Peyer's patch (tissue), 4 donors: ENCODE measurements at places on chromosomes 4 and X. TPM values are rescaled to one million over a fixed set of nuclear protein-coding genes. Genes with fewer than 3 reads are reported as not detected.

GRCh38 chr4:97582890-97583289 is 560.4 kb downstream of the STPG2 start:
- no peaks in the 10 kb centered on the region for H3K4me1 ChIP-seq
- no peak for DNase-seq
- H3K27ac ChIP-seq: no peak overlapping the region
- H3K4me3 ChIP-seq: no peak overlapping the region
- no peaks in the 10 kb centered on the region for H3K36me3 ChIP-seq
- no peaks in the 10 kb centered on the region for H3K27me3 ChIP-seq

DNA sequence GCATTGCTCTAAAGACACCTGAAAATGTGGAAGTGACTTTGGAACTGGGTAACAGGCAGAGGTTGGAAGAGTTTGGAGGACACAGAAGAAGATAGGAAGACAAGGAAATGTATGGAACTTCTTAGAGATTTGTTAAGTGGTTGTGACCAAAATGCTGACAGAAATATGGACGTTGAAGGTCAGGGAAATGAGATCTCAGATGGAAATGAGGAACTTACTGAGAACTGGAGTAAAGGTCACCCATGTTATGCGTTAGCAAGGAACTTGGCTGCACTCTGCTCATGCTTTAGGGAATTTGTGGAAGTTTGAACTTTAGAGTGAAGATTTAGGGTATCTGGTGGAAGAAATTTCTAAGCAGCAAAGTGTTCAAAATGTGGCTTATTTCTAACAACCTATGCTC is 99.4 kb downstream of the FAM13A start:
- no peaks in the 10 kb centered on the region for H3K36me3 ChIP-seq
- no peaks in the 10 kb centered on the region for H3K4me1 ChIP-seq
- no peak overlapping the region for H3K27ac ChIP-seq
- no peak for DNase-seq
- no peaks in the 10 kb centered on the region for H3K27me3 ChIP-seq

AP1AR gene
- 46.1 TPM for total RNA-seq

GRCh38 chr4:174873931-174874330 is 44.2 kb upstream of the ADAM29 start:
- H3K4me1 ChIP-seq: no peaks in the 10 kb centered on the region
- DNase-seq: peak; percentile 51
- H3K36me3 ChIP-seq: no peaks in the 10 kb centered on the region
- no peaks in the 10 kb centered on the region for H3K27me3 ChIP-seq

HSD17B11 gene
- total RNA-seq: 81.7 TPM

DNA sequence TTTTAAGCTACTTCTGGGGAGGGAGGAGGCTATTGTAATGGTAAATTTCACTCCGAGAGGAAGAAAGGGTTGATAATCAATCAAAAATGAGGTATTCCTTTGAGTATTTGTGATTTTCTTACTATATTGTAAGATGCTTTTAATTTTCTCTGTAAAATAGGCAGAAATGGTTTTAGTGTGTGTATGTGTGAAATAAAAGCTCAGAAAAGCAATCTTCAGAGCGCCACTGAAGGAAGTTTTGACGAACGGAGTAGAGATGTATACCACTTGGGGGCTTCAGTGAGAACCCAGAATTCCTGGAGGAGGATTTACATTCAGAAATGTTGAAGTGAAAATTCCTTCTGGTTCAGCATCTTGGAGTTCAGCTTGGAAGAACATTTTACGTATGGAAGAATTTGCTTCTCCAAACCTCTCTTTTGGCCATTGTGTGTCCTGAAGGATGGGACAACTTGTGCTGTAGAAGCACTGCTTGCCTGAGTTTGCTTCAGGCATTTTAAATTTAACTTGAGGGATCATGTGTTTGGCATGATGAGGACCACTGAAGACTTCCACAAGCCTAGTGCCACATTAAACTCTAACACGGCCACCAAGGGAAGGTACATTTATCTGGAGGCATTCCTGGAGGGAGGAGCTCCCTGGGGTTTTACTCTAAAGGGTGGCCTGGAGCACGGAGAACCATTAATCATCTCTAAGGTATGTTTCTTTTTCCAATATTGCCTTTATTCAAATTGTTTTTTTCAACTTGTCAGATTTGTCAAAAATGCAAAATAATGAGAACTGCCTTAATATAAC is 695 bp downstream of the SHROOM3 start:
- no peak for DNase-seq
- H3K36me3 ChIP-seq: no peaks in the 10 kb centered on the region
- H3K4me1 ChIP-seq: no peaks in the 10 kb centered on the region

TEX13C gene
- total RNA-seq: not detected

DNA sequence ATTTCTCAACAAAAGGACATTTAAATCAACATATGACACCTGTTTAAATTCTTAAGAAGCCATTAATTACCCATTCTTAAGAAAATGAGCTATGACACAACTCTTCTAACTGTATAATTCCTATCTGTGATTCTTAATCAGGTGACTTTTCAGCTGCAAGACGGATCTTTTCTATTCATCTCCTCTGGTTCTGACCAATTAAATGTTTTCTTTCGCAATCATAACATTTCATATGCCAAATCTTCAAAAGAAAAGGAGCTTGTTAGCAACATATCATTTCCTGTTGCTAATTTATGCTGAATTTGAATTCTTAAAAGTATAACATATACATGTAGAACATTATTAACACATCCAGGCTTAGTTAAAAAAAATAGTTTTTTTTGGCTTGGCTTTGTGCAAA is 62.5 kb downstream of the SEL1L3 start:
- no peak overlapping the region for H3K27ac ChIP-seq
- DNase-seq: no peak
- H3K4me3 ChIP-seq: no peak overlapping the region
- H3K27me3 ChIP-seq: no peaks in the 10 kb centered on the region

DNA sequence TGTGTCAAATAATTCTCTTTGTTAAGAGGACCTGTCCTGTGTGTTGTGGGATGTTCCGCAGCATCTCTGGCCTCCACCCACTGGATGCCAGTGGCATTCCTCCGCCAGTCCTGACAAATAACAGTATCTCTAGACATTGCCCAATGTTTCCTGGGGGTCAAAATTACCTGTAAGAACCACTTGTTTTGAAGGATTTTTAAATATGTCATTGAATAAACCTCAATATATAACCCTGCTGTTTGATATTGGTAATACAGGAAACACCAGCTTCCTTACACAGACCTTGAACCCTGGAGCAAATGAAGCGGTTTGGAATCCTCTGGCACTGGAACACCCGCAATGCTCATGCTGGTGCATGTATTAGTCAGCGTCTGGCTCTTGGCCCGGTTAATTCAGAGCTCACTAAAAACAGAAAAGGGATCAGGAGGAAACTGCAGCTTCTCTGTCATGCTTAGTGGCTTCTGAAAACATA is 101.3 kb downstream of the TBL1X start:
- no peaks in the 10 kb centered on the region for H3K4me1 ChIP-seq
- no peaks in the 10 kb centered on the region for H3K27me3 ChIP-seq
- peak; percentile 50 for DNase-seq
- H3K4me3 ChIP-seq: no peak overlapping the region

PROM1 gene
- total RNA-seq: 69.8 TPM

YY2 gene
- total RNA-seq: 17.3 TPM

DNA sequence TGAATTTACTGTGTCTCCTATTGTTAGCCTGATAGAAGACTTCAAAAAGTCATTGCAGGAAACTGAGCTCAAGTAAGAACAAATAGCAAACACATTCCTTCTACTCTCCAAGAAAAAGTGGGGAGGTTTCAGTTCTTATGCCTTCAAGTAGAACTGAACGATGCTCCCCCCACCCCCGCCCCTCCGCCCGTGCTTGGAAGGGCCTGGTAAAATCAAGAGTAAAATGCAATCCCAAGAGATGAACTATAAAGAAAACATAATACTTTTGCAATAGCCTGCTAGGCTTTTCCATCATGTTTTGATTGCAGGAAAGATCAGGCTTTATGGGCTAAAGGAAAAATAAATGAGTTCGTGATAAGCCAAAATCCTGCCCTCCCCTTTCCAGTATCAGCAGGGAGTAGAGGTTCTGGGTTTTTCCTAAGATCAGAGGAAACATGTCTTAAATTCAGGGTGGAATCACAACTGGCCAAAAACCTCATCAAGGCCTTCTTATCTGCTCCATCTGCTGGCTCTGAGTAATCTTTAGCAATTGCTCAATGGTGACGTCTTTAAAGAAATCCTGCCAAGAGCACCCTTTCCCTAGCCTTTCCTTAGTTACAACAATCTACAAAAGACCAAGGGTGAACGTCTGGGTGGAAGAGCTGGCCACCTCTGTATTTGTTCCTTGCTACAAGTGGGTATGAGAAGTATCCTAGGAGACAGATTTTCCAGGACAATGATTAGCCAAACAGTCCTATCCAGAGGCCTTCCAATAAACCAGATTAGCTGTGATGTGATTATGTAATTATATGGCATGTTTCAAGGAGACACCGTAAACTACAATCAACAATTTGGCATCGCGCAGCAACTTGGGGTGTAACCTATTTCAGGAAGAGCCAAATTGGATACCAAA is 66.3 kb upstream of the FAM9C start:
- H3K27ac ChIP-seq: peak overlapping the region; percentile 80
- H3K27me3 ChIP-seq: no peaks in the 10 kb centered on the region
- DNase-seq: no peak

DNA sequence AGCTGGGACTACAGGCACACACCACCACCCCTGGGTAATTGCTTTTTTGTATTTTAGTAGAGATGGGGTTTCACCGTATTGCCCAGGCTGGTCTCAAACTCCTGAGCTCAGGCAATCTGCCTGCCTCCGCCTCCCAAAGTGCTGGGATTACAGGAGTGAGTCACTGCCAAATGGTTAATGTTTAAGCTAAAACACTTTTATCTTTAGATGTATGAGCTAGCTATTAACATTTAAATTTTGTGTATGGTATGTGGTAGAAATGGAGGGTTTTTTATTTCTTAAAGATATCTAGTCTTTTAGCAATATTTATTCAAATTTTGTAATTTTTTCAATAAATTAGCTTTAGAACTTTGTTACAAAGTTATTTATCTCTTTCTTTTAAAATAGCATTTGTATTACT is 1659.8 kb upstream of the ADGRL3 start:
- no peaks in the 10 kb centered on the region for H3K4me1 ChIP-seq
- no peak overlapping the region for H3K27ac ChIP-seq
- no peak for DNase-seq
- H3K27me3 ChIP-seq: no peaks in the 10 kb centered on the region
- H3K4me3 ChIP-seq: no peak overlapping the region

NR3C2 gene
- 128 TPM for total RNA-seq

FOXR2 gene
- total RNA-seq: not detected

- H3K4me1 ChIP-seq: no peaks in the 10 kb centered on the region
- H3K27me3 ChIP-seq: no peaks in the 10 kb centered on the region
- no peak overlapping the region for H3K4me3 ChIP-seq
- H3K27ac ChIP-seq: no peak overlapping the region
Observed at GRCh38 chrX:7515681-7516413, 327.1 kb upstream of the VCX start.

DNA sequence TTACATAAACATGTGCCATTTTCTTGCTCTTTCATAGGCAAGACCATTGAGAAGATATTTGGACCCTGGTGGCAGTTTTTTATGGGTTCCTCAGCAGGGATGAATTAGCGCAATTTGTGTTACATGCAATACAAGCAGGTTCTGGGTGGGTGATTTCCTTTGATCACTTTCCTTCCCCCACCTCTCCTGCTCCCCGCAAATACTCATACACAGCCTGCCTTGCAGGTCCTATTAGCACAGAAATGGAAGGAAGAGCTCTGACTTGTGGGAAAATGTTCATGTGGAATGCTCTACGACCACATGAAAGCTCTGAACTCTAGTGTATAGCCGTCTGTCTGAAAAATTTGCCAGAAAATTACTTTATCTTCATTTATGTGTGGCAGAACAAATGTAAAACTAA is 361.0 kb upstream of the FAT1 start:
- no peak for DNase-seq
- no peak overlapping the region for H3K27ac ChIP-seq
- no peak overlapping the region for H3K4me3 ChIP-seq
- no peaks in the 10 kb centered on the region for H3K27me3 ChIP-seq
